Osteoblast (primary cell): ENCODE measurements at places on chromosomes 13 and 19.

GRCh38 chr19:57850553-57851017 lies 926 bp downstream of the ZNF587 start:
- DNase-seq: peak; percentile 78

DNA sequence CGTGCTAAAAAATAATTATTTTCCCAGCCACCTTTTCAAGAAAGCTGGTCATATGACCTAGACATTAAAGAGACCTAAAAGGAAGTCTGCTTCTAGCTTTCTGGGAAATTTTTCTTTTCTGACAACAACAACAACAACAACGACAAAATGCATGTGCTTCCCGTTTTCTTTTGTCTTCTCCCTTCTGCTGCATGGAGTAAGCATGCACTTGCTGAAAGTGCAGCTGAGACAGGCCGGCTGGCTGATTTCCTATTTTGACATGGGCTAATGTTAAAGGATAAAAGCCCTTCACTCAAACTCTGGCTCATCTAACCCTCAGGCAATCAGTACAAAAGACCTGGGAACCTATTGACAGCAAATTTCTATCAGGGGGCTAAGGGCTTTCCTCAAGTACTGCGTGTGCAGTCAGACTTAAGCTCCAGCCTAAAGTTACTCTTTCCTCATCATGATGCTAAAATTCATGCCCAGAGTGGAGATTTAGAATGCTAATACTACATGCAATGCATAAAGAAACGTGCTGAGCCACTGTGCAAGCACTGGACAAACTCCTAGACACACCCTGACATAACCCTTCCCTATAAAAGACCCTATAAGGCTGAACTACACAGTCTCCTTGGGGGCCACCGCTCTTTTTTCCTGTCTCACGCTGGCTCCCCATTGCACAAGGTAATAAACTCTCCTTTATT lies 811.1 kb downstream of the UQCRFS1 start:
- no peak for DNase-seq

DNA sequence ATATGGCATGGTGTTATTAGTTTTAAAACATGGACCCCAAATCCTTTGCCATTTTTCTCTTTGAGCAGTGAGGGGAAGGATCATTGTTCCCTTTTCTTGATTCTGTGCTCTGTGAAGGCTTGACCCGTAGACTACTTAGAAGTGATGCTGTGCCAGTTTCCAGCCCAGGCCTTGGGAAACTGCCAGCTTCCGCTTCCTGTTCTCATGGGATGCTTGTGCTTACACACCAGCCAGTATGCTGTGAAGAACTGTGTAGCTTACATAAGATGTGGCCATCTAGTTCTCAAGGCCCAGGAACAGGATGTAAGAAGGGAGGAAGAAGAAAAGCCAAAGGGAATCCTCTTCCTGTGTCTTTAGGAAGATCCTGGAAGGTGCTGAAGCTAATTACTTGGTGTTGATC lies 180.9 kb downstream of the PCCA start:
- no peak for DNase-seq

GRCh38 chr19:46279177-46279576 lies 17.7 kb upstream of the HIF3A start:
- DNase-seq: no peak

DNA sequence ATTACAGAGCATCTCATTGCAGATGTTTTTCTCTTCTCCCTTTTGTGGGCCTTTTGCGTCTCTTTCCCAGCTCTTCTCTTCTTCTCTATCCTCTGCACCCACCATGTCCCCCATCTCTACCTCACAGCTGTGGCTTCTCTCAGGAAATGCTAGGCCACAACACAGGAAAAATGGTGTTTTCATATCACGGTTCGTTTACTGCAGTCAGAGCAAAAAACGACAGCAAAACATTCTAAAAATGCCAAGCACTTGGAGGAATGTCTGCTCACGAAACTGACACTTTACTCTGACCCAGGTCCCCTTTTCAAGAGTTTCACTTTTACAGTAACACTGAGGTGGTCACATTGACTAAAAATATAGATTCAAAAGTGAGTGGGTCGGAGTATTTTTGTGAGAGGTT lies 152.2 kb downstream of the DCT start:
- DNase-seq: no peak

DNA sequence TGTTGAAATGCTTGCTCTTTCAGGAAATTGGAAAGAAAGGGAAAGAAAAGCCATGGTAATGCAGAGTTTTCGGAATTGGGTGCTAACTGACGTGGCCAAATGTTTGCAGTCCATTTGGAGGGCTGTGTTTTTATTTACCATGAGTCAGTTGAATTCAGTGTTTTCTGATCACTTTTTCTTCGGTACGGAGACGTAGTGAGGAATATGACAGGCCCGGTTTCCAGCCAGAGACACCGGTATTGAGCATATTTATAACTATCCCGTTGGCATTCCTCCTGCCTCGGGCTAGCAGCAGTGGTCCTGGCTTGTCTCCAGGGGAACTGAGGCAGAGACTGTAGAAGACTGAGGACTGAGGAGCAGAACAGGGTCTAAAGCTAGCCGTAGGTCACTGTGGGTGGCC lies 1.0 kb downstream of the CDC16 start:
- no peak for DNase-seq

- no peak for DNase-seq
Measured at GRCh38 chr19:18503971-18504885, 17.6 kb downstream of the ELL start.

GRCh38 chr13:24313439-24313838 lies 4.1 kb downstream of the C1QTNF9 start:
- no peak for DNase-seq

DNA sequence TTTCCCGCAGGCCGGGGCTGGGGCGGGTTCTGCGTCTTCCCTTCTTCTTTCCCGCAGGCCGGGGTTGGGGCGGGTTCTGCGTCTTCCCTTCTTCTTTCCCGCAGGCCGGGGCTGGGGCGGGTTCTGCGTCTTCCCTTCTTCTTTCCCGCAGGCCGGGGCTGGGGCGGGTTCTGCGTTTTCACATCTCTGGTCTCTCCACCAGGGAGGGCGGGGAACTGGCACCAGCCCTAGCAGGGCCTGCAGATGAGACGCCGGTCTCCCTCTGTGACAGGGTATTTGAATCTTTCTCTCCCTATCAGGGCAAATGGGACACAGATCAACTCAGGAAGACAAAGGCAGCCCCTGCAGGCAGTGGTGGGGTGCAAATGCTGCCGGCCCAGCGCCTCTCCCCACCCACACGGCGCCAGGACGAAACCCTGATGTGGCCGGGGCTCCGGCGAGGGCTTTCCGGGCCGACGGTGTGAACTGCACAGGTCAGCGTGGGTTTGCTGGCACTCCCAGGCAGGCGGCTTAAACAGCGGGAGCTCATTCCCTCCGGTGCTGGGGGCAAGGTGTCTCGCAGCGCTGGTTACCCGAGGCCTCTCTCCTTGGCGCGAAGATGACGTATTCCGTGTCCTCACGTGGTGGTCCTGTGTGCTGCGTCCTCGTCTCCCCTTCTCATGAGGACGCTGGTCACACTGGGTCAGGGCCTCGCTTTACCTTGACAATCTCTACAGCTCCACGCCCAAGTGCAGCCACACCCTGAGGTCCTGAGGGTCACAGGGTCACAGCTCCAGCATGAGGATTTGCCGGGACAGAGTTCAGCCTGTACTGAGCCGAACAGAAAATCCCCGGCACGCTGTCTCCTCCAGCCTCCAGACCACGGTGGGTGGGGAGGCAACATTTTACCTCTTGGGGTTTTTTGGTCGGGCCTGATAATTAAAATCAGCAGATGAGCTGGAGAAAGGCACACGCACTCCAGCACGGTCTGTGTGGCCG lies 717 bp upstream of the C13orf46 start:
- no peak for DNase-seq
